NAMALWA (cell line): ENCODE measurements at places on chromosomes 3 and 15.

DNA sequence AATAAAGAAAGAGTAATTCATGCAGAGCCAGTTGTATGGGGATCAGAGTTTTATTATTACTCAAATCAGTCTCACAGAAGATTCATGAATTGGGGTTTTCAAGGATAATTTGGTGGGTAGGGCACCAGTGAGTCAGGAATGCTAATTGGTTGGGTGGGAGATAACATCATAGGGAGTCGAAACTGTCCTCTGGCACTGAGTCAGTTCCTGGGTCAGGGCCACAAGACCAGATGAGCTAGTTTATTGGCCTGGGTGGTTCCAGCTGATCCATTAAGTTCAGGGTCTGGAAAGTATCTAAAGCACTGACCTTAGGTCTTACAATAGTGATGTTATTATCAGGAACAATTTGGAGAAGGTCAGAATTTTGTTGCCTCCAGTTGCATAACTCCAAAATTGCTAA is 998.6 kb upstream of the EPHA6 start:
- DNase-seq, result no peak

DNA sequence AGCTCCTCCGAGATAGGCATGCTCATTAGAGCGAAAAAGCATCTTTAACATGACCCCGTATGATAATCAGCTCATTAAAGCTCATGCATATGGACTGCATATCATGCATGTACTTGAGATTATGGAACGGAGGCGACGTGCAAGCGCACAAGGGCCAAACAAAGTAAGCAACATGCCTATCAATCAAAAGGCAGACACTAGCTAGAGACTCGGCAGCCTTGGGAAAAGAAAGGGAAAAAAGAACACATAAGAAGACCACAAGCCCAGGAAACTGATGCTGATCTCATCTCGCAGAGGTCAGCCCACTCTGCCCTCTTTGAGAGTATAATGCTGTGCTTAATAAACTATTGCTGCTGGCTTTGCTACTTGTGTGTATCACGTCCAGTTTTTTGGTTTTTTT is 2.6 kb upstream of the ACOX2 start:
- DNase-seq, result no peak

DNA sequence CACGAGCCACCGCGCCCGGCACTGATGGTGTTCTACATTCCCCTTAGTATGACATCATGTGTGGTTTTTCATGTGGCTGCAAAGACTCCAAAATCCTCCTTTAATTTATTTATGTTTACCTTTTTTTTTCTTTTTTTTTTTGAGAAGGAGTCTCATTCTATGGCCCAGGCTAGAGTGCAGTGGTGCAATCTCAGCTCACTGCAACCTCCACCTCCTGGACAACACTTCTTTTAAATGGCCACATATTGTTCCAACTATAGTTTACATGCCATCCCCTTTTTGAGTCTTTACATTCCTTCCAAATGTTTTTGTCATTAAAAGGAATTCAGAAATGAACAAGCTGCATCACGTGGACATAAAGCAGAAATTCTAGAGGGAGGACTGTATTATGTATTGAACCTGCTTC is 10.3 kb upstream of the CDV3 start:
- no peak for DNase-seq

DNA sequence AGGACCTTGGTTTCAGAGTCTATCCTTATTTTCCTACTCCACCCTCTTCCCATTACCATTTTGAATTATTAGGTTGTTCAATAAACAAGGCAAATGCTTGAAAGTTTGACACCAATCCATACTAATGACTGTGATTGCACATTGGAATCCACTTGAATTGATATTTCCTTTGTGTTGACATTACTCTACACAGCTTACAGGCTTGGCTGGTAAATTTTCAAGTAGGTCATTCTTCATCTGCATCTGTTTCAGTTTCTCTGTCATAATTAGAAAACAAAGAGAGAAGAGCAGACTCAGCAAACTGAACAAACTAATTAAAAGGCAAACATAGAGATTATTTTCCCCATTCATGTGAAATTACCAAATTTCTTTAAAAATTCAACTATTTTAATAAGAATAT is 732.9 kb upstream of the BCHE start:
- DNase-seq, result no peak

- peak; percentile 76 for DNase-seq
These were observed 27.0 kb upstream of the DENND4A start for GRCh38 chr15:65818927-65819562.

DNA sequence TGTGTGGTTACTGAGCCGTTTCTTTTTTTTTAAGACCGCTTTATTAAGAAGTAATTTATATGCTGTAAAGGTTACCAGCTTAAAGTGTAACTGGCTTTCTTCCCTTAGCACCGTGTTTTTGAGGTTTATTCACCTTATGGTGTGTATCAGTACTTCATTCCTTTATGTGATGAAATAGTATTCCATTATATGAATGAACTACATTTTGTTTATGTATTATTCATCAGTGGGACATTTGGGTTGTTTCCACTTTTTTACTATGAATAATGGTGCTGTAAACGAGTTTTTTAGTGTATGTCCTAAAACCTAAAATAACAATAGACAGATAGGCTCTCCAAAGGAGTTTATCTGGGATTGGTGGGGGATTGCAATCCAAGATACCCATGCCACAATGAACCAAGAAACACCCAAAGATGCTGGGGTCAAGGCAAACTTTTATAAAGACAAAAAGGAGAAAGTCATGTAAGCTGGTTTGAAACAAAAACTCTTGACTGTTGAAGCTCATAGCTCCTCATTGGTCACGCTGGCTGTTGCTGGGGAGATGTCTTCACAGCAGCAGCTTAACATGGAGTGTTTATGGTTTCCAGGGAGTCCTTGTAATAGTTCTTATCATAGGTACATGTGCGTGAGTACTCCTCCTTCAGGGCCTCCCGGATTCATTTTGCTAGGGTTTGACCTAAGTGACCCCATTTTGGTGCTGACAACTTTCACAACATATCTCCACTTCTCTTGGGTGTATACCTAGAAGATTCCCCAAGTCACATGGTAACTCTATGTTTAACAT is 16.0 kb downstream of the TM2D3 start:
- DNase-seq, result no peak

DNA sequence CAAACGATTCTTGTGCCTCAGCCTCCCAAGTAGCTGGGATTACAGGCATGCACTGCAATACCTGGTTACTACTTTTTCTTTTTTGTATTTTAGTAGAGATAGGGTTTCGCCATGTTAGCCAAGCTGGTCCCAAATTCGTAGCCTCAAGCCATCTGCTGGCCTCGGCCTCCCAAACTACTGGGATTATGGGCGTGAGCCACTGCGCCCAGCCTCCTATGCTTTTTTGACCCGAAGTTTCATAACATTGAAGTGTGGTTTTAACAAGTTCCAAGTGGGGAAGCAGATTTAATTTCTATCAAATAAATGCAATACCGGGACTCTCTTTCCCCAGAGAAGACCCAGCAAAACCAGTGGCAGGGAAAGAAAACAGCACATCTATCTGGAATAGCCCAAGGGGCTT is 13.7 kb downstream of the SH3BP5 start:
- DNase-seq, result no peak
